ENCODE measurements at places on chromosomes 16 and 17.

GRCh38 chr17:74259667-74260524 lies 14.1 kb upstream of the DNAI2 start:
- DNase-seq, result no peak

DNA sequence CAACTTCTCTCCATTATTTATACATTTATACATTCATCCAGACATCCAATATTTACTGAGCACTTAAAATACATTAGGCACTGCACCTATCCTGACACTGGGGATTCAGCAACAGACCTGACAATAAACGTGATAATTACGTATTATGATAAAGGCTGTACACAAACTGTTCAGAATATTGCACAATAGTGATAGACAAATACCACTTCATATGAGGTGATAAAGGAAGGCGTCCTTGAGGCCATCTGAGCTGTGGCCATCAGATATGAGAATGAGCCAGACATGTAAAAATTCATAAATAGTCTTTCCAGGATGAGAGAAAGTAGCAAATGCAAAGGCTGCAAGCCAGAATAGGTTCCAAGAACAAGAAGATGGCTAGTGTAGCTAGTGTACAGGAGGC lies 8.6 kb downstream of the USP32 start:
- no peak for DNase-seq

- DNase-seq, result no peak
These were observed 31.3 kb upstream of the NAT9 start for GRCh38 chr17:74807441-74807840.

DNA sequence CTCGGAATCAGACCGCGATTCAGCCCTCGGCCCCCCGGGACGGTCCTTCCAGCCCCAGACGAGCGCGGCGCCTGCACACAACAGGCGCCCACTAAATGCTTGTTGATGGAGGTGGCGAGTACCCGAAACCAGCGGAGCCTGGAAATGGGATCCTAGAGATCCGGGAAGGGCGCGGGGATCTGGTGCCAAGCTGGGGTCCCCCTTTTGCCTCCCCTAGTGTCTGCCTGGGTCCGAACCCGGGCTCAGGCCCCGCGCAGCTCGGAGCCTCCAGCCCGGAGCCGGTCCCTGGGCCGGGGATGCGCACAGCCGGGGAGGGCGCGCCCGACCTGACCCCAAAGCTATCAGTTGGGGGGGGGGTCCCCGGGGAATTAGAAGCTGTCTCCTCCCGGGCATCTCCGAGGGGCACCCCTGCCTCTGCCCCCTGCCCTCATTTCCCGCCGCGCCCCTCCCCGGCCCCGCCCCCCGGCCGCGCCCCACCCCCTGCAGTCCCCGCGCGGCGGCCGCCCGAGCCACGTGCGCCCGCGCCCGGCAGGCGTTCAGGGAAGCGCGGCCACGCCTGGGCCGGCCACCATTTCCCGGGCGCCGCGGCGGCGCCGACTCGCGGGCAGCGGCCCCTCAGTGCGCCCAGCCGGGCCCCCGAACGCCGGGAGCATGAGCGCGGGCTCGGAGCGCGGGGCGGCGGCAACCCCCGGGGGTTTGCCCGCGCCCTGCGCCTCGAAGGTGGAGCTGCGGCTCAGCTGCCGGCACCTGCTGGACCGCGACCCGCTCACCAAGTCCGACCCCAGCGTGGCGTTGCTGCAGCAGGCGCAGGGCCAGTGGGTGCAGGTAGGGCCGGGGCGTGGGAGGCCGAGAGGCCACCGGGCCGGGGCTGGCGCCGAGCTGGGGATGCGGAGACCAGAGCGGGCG lies at the start of gene CPNE7:
TSS of gene CPNE7 (plus strand) at position 512 of the 906 bp plus-strand sequence. CDS start at position 652, 140 bp downstream.
- no peak for DNase-seq

- no peak for DNase-seq
These were observed 2.6 kb downstream of the GID4 start for GRCh38 chr17:18041776-18042175.

GRCh38 chr17:39813631-39814030 lies 50.5 kb downstream of the IKZF3 start:
- peak; percentile 30 for DNase-seq

GRCh38 chr16:83996481-83997252 lies 28.6 kb downstream of the NECAB2 start:
- DNase-seq, result no peak

DNA sequence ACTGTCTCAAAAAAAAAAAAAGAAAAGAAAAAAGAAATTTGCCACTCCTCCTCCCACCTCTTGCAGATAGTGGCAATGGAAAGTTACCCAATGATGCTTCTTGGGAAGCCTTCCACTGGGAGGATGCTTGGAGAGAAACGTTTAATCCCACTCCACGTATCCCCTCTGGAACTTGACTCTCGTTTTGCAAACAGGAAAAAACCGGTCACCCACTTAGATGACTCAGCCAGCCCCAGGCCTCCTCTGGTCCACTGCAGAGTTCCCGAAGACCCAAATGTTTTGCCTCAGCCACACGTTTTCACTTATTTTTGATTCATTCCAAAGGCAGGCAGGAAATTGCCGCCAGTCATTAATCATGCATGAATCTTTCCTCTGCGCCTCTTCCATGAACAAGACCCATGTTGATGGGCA lies 9.3 kb upstream of the TNFRSF17 start:
- DNase-seq, result no peak

DNA sequence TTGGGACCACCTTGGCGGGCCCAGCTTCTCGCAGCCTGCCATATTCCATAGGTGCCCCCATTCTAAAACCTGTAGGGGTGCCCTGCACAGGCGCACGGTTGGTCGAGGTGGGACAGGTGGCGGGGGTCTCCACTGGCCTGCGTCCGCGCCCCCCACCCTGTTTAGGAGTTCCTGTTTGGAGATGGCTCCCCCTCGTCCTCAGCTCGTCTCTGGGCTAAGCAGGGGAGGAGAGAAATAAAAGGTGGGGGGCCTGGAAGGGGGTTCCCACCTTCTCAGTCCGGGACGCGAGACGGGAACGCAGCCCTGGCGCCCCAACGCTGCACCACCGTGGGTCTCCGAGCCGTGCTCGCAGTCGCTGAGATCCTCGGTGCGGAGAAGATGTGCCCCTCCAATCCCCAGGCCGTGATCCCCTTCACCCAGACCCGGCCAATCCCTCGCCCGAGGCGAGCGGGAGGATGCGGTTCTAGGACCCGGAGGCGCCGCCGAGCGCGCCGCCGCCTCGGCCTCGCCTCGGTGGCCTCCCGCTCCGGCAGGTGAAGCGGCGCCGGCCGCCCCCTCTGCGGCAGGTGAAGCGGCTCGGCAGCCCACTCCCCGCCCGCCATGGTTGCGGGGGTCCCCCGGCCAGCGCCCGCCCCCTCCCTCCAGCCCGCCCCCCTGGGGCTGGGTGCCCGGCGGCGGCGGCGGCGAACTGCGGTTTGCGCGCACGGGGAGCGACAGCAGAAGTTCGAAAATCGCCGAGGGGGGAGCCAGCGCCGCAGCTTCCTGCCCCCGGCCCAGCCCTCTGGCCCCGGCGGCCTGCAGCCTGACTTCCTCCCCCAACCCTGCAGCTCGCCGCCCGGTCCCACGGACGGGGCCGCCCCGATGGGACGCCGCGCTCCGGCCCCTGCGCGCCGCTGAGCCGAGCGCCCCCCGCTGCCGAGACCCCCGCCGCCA lies at the start of gene FMNL1:
TSS of gene FMNL1 (plus strand) at position 805 of the 933 bp plus-strand sequence. CDS start 240 bp downstream, outside the sequence.
- no peak for DNase-seq

DNA sequence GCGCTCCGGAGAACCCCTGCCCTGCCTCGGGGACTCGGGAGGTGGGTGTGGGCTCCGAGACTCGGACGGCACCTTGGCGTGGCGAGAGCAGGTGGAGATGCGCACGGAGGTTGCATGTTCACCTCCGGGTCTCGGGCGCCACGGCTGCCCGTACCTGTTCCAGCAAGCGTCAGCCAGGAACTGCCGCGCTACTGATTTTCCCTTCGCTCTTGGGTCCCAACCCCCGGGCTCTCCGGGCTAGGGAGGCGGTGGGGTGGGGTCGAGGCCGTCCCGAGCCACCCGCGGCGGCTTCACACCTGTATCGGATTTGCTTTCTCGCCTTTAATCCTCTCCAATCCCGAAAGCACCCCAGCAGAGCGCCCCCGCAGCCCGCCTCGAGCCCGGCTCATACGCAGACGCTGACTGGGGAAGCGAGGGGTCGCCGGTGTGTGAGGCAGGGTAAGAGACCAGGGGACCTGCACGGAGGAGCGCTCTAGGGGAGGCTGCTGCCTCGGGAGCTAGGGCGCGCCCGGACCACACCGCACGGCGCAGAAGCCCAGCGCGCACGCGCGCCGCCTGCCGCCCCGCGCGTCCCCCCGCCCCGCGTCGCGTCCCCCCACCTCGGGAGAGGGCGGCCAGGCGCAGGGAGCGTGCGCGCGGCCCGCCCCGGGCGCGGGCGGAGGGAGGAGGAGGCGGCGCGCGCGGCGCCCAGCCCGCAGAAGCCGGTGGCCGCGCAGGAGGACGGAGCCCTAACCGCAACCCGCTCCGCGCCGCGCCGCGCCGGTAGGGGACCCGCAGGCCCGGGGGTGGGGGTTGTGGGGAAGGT lies at the start of gene DUSP14:
TSS of gene DUSP14 (plus strand) at position 695 of the 805 bp plus-strand sequence. CDS start 22,382 bp downstream, outside the sequence.
- peak; percentile 55 for DNase-seq

GRCh38 chr16:70480127-70481105 lies 26.0 kb downstream of the FCSK start:
- DNase-seq, result no peak

- no peak for DNase-seq
These were observed 2.5 kb downstream of the SSH2 start for GRCh38 chr17:29927546-29927945.

- DNase-seq, result no peak
These were observed 359.1 kb downstream of the SEC14L1 start for GRCh38 chr17:77499699-77500435.

DNA sequence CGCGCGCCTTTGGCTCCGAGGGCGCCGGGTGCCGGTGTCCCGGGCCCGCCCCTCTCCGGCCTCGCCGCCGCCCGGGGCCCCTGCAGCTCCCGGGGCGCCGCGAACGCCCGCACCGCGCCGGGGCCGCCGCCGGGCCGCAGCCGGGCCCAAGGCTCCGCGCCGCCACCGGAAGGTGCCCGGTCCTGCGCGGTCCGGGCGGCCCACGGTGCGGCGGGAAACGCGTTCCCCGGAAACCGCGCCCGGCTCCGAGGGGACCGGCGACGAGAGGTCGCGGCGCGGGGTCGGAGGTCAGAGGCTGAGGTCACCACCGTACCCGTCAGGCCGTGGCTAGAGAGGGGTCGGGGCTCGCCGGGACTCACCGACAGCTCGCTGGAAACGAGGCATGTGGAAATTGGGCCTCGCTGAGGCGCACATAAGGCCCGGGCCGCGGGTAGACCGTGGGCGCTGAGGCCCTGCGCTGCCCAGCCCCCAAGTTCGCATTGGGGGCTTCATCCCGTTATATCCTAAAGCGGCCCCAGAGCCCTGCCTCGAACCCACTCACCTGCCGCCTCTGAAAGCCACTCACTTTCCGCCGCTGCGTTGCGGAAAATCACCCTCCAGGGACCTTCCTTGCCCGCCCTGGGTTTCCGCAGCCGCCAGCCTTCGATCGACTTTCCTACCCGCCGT lies at the start of gene DUS1L:
TSS of gene DUS1L (minus strand) at position 167 of the 666 bp plus-strand sequence. CDS start 745 bp downstream, outside the sequence.
- DNase-seq, result peak; percentile 50

DNA sequence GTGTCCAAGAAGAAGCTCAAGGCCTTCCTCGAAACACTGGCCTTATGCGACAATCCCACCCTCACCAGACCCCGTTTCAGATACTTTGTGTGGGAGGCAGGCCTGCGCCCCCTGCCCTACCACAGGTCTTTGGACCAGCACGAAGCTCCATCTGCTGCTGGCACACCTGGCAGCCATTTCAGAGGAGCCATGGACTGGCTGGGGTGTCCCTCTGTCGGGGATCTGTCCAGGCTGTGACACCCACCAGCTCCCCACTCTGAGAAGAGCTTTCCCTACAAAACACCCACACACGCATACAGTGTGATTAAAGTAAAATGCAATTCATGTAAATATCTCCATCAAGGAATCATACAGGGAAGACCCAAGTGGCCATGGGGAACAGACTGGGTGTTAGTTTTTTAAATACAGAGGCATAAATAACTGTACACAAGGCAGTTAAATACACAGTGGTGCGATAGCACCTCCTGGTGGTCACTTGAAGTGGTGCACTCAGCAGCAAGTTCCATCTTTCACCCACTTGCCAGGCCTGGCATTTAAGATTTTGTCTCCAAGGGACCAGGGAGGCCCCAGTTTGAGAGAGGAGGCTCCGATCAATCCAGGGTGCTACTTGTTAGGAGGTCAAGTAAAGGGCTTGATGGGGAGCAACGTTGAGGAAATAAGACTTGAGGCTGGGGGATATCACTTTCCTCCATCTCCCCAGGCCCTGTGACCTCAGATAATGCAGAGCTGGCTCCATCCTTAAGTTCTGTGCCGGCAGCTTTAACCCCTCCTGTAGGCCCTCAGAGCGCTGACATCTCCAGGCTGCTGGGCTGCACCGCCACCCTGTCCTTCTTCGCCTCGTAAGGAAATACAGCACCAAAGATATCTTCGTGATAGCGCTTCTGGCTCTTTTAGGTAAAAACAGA lies 43.6 kb downstream of the NOS2 start:
- peak; percentile 10 for DNase-seq

- no peak for DNase-seq
These were observed 124.2 kb downstream of the ZFHX3 start for GRCh38 chr16:72923757-72924156.

GRCh38 chr17:30391534-30391933 lies 12.8 kb downstream of the CPD start:
- no peak for DNase-seq

Measured in stimulated activated CD4-positive, alpha-beta T cell treated with anti-CD3 and anti-CD28 coated beads, Interleukin-1b, Interleukin-23, amount 100 ng/mL, for 1 hour (primary cell).